Ovary (tissue), 10 donors: ENCODE measurements at places on chromosomes 5 and 9. TPM values are rescaled to one million over a fixed set of nuclear protein-coding genes. Genes with fewer than 3 reads are reported as not detected.

- no peak for DNase-seq
- H3K36me3 ChIP-seq: no peaks in the 10 kb centered on the region
- no peak overlapping the region for H3K4me3 ChIP-seq
- H3K27ac ChIP-seq: no peak overlapping the region
- no peaks in the 10 kb centered on the region for H3K4me1 ChIP-seq
- H3K27me3 ChIP-seq: no peaks in the 10 kb centered on the region
Observed at GRCh38 chr5:150073086-150073625, 13.2 kb downstream of the CSF1R start.

DNA sequence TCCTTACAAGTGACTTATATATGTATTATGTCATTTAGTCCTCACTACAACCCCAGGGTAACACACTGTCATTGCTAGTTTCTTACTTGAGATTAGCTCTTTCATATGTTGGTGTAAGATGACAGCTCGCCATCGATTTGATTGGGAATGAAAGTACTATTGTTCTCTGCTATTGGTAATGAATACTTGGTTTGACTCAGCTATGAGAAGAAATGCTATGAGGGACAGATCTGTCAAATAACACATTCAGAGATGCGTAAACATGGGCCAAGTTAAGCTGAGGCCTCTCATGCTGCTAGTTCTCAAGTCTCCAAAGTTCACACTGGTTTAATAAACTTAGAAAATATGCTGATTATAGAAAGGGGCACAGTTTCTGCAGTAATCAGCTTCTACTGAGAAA is 142.7 kb downstream of the SGCD start:
- no peak overlapping the region for H3K27ac ChIP-seq
- no peaks in the 10 kb centered on the region for H3K27me3 ChIP-seq
- no peak for DNase-seq
- H3K4me1 ChIP-seq: peaks cover 6% of the 10 kb centered on the region

DNA sequence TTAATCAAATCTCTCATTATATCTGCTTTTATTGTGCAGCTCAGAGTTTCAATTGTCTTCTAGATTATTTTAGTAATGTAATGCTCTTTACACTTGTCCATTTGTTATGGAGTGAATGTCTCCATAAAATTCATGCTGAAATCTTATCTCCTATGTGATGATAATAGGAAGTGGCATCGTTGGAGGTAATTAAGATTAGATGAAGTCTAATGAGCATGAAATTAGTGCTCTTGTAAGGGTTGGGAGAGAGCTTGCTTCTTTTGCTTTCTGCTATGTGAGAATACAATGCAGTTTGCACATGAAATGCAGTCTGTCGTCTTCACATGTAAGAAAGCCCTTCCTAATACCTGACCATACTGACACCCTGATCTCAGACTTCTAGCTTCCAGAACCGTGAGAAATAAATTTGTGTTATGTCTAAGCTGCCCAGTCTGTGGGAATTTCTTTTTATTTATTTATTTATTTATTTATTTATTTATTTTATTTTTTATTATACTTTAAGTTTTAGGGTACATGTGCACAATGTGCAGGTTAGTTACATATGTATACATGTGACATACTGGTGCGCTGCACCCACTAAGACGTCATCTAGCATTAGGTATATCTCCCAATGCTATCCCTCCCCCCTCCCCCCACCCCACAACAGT is 1399.2 kb upstream of the CDH6 start:
- H3K36me3 ChIP-seq: no peaks in the 10 kb centered on the region
- H3K4me3 ChIP-seq: no peak overlapping the region
- no peak for DNase-seq
- H3K27ac ChIP-seq: no peak overlapping the region
- H3K27me3 ChIP-seq: no peaks in the 10 kb centered on the region

- peak overlapping the region; percentile 84 for H3K4me3 ChIP-seq
- DNase-seq: peak; percentile 60
- H3K27ac ChIP-seq: peak overlapping the region; percentile 79
Observed at GRCh38 chr9:15306068-15306756, 804 bp downstream of the TTC39B start.

- H3K4me3 ChIP-seq: no peak overlapping the region
- no peak overlapping the region for H3K27ac ChIP-seq
- H3K36me3 ChIP-seq: no peaks in the 10 kb centered on the region
- H3K4me1 ChIP-seq: peaks cover 4% of the 10 kb centered on the region
- H3K27me3 ChIP-seq: no peaks in the 10 kb centered on the region
Observed at GRCh38 chr5:15700373-15700772, 200.4 kb downstream of the FBXL7 start.

DNA sequence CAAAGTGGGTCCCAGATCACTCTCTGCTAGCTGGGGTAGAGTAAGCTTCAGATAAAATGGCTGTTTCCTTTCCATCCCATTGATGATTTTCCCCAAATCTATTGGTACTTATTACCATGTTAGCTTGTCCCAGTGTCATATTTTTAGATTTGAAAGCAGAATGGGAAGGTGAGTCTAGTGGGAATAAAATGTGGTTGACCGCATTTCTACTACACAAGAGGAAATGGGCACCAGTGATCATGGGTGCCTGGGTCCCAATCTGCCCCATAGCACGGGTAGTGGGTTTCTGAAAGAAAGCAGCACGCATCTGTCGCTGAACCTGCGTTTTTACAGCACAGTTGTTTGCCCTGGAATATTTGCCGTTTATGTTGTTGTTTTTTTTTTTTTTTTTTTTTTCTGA is 20.1 kb downstream of the DAPK1 start:
- no peak overlapping the region for H3K4me3 ChIP-seq
- peaks cover 21% of the 10 kb centered on the region for H3K4me1 ChIP-seq
- no peaks in the 10 kb centered on the region for H3K36me3 ChIP-seq
- no peak overlapping the region for H3K27ac ChIP-seq

DNA sequence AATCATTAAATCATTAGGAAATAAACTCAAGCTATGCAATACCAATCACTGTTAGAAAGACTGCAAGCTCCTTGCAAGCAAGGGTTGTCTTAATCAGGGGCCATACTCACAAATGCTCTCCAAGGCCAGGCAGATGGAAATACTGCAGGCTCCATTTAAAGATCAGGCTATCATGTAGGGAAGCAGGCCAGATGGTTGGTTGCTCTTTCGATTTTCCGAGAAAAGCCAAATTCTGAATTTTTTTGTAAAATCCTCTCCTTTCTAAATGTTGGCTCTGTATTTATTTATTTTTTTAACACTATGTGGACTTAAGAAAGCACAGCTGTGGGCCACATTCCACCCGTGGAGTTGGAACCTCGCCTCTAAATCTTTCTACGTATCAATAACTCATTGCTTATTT is 127.1 kb downstream of the GLIS3 start:
- H3K4me3 ChIP-seq: no peak overlapping the region
- no peak for DNase-seq
- H3K27ac ChIP-seq: no peak overlapping the region
- H3K27me3 ChIP-seq: no peaks in the 10 kb centered on the region
- no peaks in the 10 kb centered on the region for H3K36me3 ChIP-seq

GRCh38 chr5:65801352-65801783 is 79.4 kb downstream of the NLN start:
- H3K4me3 ChIP-seq: no peak overlapping the region
- DNase-seq: no peak
- no peaks in the 10 kb centered on the region for H3K36me3 ChIP-seq
- H3K27ac ChIP-seq: no peak overlapping the region

- H3K36me3 ChIP-seq: no peaks in the 10 kb centered on the region
- H3K4me1 ChIP-seq: no peaks in the 10 kb centered on the region
- H3K27me3 ChIP-seq: no peaks in the 10 kb centered on the region
Observed at GRCh38 chr5:104793031-104793754, 1230.6 kb upstream of the NUDT12 start.

DNA sequence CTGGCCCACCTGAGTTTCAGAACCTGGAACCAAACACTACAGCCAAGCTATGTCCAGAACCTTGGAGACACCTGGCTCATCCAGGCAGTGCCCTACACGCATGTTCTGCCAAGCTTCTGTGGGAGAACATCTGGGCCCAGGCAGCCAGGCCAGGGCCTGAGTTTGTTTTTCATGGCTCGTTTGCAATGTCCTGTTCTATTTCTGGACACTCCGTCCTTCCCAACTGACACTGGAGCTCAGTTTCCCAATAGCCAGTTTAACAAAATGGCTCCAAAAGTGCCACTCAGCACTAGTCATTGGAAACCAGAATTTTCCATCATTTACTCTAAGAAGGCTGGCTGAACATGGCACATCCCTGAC is 38.6 kb downstream of the SH3RF2 start:
- H3K27me3 ChIP-seq: no peaks in the 10 kb centered on the region
- no peak overlapping the region for H3K27ac ChIP-seq
- H3K4me1 ChIP-seq: no peaks in the 10 kb centered on the region
- no peak for DNase-seq
- H3K36me3 ChIP-seq: no peaks in the 10 kb centered on the region

- no peak overlapping the region for H3K27ac ChIP-seq
- H3K4me3 ChIP-seq: no peak overlapping the region
- H3K27me3 ChIP-seq: no peaks in the 10 kb centered on the region
- no peaks in the 10 kb centered on the region for H3K36me3 ChIP-seq
Observed at GRCh38 chr5:627840-628239, 15.7 kb downstream of the CEP72 start.

DNA sequence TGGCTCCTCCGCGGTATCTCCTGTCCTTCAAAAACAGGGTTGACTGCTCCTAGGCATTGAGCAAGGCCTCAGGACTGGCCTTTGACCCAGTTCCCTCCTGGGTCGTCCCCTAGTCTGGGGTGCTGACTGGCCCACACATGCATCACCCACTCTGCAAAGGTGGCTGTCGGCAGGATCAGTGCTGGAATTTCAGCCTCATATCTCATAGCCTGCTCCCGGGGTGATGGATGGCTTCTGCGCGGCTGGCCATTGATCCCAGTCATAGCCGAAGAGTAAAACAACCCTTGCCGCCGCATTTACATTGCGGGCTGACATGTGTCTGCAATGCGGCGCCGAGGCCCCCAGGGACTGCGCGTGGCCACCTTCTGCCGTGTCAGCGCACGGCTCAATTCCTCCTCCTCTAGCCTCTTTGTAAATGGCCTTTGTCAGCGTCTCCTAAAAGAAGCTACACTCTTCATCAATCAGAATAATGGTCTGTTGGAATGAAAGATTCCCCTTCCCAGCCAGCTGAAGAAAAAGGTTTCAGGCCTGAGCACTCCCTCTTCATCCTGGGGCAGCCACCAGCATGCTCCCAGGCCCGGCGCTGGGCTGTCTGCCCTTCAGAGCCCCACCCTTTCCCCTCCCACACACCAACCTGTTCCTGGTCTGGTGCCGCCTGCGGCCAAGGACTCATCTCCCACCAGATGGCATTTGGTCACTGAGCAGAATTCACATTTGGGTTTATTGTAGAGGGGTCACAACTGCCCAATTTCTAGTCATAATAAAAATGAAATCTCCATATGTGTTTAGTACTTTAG is 159.0 kb downstream of the PJA2 start:
- H3K27me3 ChIP-seq: no peaks in the 10 kb centered on the region
- no peak overlapping the region for H3K4me3 ChIP-seq
- H3K27ac ChIP-seq: no peak overlapping the region
- no peaks in the 10 kb centered on the region for H3K36me3 ChIP-seq
- DNase-seq: no peak

GRCh38 chr5:6673031-6673430 is 39.8 kb downstream of the SRD5A1 start:
- no peaks in the 10 kb centered on the region for H3K36me3 ChIP-seq
- no peaks in the 10 kb centered on the region for H3K27me3 ChIP-seq
- H3K4me1 ChIP-seq: no peaks in the 10 kb centered on the region

GRCh38 chr5:50965654-50966375 is 299.4 kb downstream of the PARP8 start:
- DNase-seq: no peak
- peaks cover 5% of the 10 kb centered on the region for H3K4me1 ChIP-seq
- no peaks in the 10 kb centered on the region for H3K27me3 ChIP-seq

GRCh38 chr5:30498972-30499371 is 694.5 kb upstream of the CDH6 start:
- no peak overlapping the region for H3K4me3 ChIP-seq
- no peaks in the 10 kb centered on the region for H3K36me3 ChIP-seq

DNA sequence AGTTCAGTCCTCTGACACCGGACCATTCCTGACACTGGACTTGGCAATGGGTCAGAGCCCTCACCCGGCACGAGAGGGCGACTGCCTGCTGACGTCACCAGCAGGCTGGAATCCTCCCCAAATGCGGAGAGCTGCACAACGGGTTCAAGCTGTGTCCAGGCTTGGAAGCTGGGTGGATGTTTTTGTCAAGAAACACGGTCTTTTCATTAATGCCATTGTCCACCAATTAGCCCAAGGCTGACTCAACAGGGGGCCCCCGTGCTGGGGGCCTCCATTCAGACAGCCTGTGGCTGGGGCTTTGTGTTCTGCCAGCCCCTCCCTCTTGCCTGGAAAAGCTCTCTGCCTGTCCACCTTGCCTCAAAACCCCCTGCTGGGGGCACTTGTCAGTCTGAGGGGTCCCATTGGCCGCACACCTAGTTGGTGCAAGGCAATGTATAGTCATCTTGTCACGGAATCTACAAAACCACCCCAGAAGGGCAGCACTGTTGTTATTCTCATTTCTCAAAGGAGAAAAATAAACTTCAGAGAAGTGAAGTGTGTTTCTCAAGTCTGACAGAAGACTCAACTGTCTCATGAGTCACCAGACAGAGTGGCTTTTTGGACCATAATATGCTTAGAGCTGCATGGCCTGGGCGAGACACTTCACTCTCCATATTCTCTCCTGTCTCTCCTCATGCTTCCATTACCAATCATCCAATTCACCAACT is 24.6 kb downstream of the NDUFA8 start:
- H3K27ac ChIP-seq: no peak overlapping the region
- no peak for DNase-seq
- peaks cover 1% of the 10 kb centered on the region for H3K4me1 ChIP-seq

- no peaks in the 10 kb centered on the region for H3K27me3 ChIP-seq
- H3K27ac ChIP-seq: no peak overlapping the region
- no peak for DNase-seq
- H3K4me1 ChIP-seq: peaks cover 57% of the 10 kb centered on the region
Observed at GRCh38 chr5:179267671-179268083, 77.6 kb downstream of the ADAMTS2 start.

GRCh38 chr5:23316060-23316591 is 191.3 kb upstream of the PRDM9 start:
- H3K4me3 ChIP-seq: no peak overlapping the region
- no peaks in the 10 kb centered on the region for H3K4me1 ChIP-seq
- no peak for DNase-seq
- H3K27me3 ChIP-seq: no peaks in the 10 kb centered on the region
- H3K27ac ChIP-seq: no peak overlapping the region

GRCh38 chr5:64775291-64775690 is 6.6 kb downstream of the CWC27 start:
- H3K4me1 ChIP-seq: no peaks in the 10 kb centered on the region
- no peaks in the 10 kb centered on the region for H3K27me3 ChIP-seq
- H3K27ac ChIP-seq: no peak overlapping the region
- DNase-seq: no peak

DNA sequence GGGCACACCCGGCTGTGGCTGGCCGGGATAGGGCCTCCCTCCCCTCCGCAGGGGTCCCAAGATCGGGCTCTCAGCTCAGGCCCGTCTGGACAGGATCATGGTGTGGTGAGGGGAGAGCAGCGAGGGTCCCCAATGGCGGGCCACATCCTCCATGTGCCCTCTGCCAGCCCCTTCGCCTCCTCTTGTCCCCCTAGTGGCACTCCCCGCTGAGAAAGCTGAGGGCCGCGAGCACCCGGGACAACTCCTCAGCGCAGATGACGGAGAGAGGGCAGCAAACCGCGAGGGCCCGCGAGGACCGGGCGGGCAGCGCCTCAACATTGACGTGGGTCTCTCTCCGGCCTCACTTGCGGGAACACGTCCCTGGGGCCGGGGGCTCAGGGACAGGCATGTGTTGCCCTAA is 24.6 kb downstream of the NKD2 start:
- no peak overlapping the region for H3K4me3 ChIP-seq
- DNase-seq: no peak
- H3K4me1 ChIP-seq: no peaks in the 10 kb centered on the region
- H3K27ac ChIP-seq: no peak overlapping the region

PAEP gene
- 1.4 TPM for total RNA-seq

CCL27 gene
- 0.48 TPM for total RNA-seq

TAF11L10 gene
- total RNA-seq: not detected

C5orf52 gene
- not detected for total RNA-seq

CCDC187 gene
- not detected for total RNA-seq

ALDH1A1 gene
- total RNA-seq: 147 TPM

FOXD4L4 gene
- not detected for total RNA-seq
